RPMI8226 (cell line): ENCODE measurements at places on chromosomes 11 and 22.

GRCh38 chr11:129260750-129261149 is 68.6 kb upstream of the ARHGAP32 start:
- DNase-seq: no peak

DNA sequence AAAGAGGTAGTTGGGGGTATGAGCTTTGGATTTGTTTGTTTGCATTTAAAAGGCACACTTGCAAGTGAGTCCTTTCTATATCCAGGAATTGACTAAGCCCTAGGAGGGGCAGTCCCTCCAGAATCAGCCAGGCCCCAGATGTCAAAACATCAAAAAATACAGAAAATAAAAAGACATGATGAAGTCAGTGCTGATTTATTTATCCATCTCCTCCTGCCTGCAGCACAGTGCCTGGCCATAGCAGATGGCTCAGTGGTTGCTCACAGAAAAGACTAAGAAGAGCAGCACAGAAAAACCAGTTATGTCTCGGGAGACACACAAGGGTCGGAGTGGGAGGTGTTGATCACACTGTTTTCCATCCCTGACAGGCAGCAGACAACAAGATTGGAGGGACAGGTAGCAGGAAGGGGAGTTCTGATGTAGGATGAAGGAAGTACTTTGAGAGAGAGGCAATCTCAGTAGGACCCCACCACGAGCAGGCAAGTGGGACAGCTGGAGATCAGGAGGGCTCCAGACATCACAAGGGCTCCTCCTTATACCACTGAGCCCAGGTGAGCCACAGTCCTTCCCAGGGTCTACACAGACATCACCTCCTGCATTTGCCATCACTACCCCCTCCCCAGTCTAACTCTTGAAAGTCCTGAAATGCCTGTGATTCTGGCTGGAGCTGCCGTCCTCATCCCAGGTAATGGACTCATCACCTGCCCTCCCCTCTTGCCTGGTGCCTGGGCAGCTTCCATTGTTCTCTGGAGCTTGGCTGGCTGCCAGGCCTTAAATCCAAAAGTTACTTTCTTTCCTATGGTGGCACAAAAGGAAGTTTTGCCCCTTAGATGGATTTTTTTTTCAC is 32.3 kb downstream of the TMPRSS5 start:
- no peak for DNase-seq

DNA sequence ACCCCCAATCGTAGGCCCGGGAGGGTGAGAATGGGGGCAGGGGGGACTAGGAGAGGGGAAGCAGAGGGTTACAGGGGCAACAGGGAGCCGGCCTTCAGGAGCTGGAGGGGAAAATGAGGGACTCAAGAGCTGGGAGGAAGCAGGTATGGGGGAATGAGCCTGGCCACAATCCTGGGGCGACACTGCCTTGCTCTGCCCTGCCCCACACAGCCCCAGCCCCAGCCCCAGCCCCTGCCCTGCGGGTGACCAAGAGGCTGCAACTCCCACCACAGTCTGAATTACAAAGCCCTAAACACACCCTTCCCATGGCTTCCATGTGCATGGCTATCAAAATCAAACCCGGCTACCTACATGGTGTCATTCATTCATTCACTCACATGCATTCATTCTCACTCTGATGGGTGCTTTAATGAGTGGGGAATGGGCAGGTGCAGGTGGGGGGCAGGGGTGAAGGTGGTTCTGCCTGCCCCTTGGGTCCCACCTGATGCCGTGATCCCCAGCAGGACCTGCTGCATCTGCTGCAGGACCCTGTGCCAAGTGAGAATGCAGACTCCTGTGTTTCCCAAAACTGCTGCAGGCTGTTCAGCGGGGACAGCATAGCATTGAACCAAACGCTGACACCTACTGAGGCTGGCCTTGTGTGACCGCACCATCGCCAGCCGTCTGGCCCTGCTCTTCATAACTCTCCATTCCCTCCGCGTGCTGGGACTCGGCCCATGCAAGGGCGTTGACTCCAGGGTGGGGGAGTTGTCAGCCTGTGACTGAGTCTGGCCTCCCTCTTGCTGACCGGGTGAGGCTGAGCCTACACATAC is 9.5 kb upstream of the LINC01488 start:
- DNase-seq: no peak

DNA sequence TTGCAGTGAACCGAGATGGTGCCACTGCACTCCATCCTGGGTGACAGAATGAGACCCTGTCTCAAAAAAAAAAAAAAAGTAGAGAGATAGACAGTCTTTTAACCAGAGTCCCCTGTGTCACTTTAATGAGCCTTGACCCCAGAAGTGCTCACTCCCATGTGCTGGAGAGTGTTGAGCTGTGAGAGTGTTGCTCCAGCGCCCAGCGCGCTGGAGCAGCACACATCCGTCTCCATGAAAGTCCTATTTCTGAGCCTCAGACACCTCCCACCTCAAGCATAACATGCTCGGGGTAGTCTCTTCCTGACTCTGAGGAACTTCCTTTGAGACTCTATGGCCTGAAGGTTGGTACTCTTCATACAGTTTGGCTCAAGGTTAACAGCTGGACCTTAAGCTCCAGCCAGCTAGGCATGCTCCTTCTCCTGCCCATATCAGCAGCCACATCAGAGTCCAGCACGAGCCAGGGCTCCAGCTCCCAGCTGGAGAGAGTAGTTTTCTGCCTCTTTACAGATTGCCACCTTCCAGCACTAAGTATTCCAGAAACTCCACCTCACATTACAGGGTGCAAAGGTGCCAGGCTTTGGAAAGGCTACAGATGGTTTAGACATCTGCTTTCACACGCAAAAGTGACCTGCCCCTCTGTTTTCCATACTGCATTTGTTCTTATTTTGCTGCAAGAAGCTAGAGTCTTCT is 29.4 kb upstream of the UBASH3B start:
- DNase-seq: no peak

DNA sequence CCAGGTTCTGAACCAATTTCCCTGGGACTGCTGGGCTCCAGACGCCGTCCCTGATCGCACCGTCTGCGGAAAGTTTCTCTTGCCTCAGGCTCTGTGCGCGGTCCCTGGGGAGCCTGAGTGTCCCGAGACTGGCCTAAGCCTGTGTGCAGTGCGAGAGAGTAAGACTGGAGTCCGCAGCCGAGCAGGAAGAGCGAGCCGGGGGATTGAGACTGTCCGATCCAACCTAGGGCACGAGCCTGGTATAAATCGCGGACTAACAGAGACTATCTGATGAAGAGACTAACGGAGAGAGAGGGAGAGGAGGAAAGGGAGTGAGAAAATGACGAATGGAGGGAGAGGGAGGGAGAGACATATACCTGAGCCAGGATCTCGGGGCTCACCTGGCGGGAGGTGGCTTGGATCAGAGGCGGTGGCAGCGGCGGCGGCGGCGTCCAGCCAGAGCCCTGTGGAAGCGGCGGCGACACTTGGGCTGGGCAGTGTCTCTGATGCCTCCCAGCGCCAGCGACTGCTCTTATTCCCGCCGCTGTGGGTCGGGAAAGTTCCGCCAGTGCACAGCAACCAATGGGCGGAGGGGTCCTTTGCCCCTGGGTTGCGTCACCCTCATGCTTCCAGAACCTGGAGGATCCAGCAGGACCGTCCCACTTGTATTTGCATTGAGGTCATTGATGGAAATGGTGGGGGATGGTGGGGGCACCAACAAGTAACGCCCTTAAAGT is at the start of gene CALCA:
CALCA (minus strand) TSS at position 487 of the 716 bp plus-strand sequence. CDS start 1,159 bp downstream, outside the sequence.
- no peak for DNase-seq

DNA sequence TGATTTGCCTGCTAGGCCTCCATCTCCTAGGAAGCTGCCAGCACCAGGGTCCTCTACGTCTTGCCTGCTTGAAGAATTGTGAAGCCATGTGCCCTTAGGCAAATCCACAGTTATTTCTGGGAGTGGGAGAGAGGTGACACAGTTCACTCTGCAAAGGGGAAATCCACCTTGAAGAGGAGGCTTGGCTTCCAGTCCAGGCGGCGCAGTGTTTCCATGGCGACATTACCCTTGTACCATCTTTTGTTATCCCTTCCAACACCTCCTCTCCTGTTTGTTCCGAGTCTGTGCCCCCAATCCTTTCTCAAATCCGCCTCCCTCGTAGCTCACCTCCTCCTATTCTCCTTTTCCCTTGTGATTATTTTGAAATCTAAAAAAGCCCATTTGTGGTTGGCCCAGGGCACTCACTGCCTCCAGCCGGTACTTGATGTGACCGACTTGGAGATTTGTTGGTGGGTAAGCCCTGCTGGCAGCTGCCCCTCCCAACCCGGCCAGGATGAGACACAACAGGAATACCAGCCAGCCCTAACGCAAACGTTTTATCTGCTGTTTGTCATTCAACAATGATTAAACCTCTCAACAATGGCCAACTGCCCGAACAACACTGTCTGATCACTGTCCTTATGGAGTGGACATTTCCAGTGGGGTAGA is 18.4 kb downstream of the SYT13 start:
- DNase-seq: no peak

GRCh38 chr11:24833573-24833972 is 336.7 kb downstream of the LUZP2 start:
- no peak for DNase-seq

DNA sequence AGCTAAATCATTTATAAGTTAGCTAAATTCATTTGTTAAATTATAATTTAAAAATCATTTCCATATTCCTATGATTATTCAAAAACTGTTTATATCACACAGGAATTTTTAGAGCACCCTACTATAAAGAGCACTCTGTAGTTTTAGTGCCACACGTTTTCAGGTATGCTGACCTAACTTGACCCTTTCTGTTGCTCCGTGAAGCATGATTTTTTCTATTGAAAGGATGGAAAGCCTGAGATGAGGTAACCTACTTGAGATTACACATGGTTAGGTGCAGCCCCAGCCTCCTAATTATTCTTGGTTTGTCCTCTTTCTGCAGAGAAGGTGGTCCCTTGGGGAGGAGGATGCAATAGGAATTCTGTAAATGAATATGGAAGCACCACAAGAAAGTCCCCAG is 72.6 kb downstream of the PPFIBP2 start:
- DNase-seq: no peak

- DNase-seq: no peak
Measured at GRCh38 chr22:23689414-23689813, 1.4 kb upstream of the RGL4 start.

DNA sequence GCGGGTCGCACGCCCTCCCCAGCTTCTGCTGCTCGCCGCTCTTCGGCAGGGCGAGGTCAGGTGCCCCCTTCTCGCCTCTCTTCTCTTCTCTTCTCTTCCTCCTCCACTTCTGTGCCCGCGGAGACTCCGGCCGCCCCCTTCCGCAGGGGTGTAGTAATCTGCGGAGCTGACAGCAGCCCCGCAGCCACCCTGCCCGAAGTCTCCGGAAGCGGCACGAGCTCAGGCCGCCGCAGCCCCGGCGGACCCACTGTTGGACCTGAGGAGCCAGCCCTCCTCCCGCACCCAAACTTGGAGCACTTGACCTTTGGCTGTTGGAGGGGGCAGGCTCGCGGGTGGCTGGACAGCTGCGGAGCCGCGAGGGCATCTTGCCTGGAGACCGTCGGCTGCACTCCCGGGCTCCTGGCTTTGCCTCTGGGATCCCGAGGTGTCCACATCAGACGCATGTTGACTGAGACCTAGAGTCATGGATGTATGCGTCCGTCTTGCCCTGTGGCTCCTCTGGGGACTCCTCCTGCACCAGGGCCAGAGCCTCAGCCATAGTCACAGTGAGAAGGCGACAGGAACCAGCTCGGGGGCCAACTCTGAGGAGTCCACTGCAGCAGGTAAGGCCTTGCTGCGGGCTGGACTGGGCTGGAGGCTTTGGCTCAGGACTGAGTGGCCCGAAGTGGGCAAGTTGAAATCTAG is 486 bp downstream of the STIM1 start:
- peak; percentile 48 for DNase-seq

- peak; percentile 43 for DNase-seq
Measured at GRCh38 chr22:19641254-19641982, 72.9 kb upstream of the SEPTIN5 start.

GRCh38 chr22:46754110-46754799 is 8.2 kb upstream of the TBC1D22A start:
- peak; percentile 74 for DNase-seq

DNA sequence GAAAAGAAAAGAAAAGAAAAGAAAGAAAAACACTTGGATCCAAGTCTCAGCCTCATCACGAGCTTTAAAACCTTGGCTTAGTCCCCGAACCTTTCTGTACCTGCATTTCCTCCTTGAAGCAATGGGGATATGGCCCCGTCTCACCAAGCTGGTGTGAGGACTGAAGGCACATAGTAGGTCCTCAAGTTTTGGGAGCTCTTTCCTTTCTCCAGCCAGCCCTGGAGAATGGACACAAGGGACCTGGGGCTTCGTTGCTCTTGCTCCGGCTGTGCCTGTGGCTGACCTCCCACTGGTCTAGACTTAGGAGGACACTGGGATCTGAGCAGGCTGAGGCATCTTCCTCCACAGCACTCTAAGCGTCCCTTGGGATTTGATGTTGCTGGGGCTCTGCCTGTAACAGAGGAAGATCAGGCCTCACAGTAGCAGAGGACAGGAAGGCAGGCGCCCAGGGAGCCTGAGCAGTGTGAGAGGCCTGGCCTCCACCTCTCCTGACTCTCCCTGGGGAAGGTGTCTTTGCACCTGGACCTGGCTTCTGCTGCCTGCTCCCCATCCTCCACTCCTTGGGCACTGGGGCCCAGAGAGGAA is 32.8 kb downstream of the KCNC1 start:
- DNase-seq: no peak

GRCh38 chr11:104394508-104394907 is 230.6 kb upstream of the PDGFD start:
- DNase-seq: no peak

DNA sequence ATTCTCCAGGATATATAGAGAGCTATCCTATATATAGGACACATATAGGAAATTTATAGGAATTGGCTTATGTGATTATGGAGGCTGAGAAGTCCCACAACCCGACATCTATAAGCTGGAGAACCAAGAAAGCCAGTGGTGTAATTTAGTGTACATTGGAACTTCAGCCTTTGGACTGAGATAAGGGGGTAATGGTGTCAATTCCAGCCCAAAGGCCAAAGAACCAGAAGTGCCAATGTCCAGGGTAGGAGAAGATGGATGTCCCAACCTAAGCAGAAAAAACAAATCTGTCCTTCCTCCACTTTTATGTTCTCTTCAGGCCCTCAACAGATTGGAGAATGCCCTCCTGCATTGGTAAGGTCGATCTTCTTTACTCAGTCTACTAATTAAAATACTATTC is 25.5 kb upstream of the SMCO4 start:
- DNase-seq: no peak

DNA sequence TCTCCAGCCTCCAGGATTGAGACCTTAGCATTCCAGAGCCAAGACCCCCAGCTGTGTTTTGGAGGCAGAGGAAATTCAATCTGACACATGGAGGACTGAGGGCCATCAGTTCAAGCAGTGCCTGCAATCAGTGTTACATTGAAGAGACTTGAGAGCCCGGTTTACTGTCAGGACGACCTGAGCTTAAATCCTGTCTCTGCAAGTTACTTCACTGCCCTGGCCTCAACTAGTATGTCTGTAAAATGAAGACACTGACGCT is 35.1 kb downstream of the TRIM29 start:
- DNase-seq: no peak

GRCh38 chr11:45041596-45041995 is 90.9 kb upstream of the TP53I11 start:
- no peak for DNase-seq

GRCh38 chr11:66100272-66101065 is 30.4 kb downstream of the PACS1 start:
- DNase-seq: peak; percentile 98

- no peak for DNase-seq
Measured at GRCh38 chr11:114442536-114442935, 3.3 kb downstream of the REXO2 start.

- DNase-seq: no peak
Measured at GRCh38 chr22:46879083-46879482, 116.6 kb downstream of the TBC1D22A start.
